Adrenal gland (tissue), 19 donors: ENCODE measurements at places on chromosomes 2 and 18. TPM values are rescaled to one million over a fixed set of nuclear protein-coding genes. Genes with fewer than 3 reads are reported as not detected.

Gene ALPP
- total RNA-seq, result not detected

Gene RNF125
- total RNA-seq, result 3.3 TPM

- H3K27me3 ChIP-seq, result no peaks in the 10 kb centered on the region
- H3K4me1 ChIP-seq, result peaks cover 30% of the 10 kb centered on the region
- no peak for DNase-seq
- H3K36me3 ChIP-seq, result no peaks in the 10 kb centered on the region
- H3K27ac ChIP-seq, result no peak overlapping the region
Observed at GRCh38 chr2:219642069-219642454, 14.6 kb downstream of the SLC4A3 start.

GRCh38 chr18:13362607-13363006, 144.0 kb downstream of the LDLRAD4 start:
- no peak for DNase-seq
- no peak overlapping the region for H3K4me3 ChIP-seq
- no peaks in the 10 kb centered on the region for H3K27me3 ChIP-seq
- peaks cover 9% of the 10 kb centered on the region for H3K4me1 ChIP-seq
- no peaks in the 10 kb centered on the region for H3K36me3 ChIP-seq

- no peak overlapping the region for H3K4me3 ChIP-seq
- peak; percentile 57 for DNase-seq
- H3K27me3 ChIP-seq, result no peaks in the 10 kb centered on the region
- H3K36me3 ChIP-seq, result no peaks in the 10 kb centered on the region
- H3K4me1 ChIP-seq, result peaks cover 2% of the 10 kb centered on the region
Observed at GRCh38 chr2:108607706-108608301, 73.5 kb downstream of the LIMS1 start.

- H3K27ac ChIP-seq, result no peak overlapping the region
- H3K4me1 ChIP-seq, result no peaks in the 10 kb centered on the region
- no peaks in the 10 kb centered on the region for H3K27me3 ChIP-seq
- DNase-seq, result no peak
- no peaks in the 10 kb centered on the region for H3K36me3 ChIP-seq
- no peak overlapping the region for H3K4me3 ChIP-seq
Observed at GRCh38 chr18:44409071-44409470, 271.6 kb upstream of the SETBP1 start.

DNA sequence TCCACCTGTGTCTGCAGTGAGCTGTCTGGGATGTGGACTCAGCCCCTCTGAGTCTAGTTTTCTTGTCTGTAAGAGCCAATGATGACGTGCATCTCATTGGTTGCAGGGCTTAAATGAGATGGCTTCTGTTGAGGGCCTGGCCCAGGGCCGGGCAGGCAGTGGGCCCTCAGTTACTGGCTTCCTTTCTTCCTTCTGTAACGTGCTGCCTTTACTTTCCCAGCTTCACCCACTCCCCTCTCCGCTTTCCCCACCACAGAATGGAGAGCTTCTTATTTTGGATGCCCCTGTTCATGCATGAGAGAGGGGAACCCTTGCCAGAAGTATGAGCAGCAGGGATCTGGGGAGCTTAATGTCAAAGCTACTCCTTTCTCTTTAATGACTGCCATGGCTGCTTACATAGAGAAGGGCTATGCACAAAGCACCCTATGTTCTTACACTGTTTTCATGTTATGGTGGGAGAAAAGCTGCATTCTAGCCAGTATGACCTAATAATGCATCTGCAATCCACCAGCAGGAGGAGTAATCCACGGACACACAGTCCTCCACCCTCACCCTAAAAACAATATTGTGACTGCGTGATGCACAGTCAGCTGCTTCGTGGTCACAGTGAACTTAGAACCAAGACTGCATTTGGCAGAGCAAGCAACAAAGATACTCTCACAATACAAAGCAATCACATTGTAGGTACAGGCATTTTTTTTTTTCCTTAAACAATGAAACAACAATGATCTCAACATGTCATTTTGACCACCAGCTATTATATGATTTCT, 37.2 kb downstream of the CREG2 start:
- H3K4me1 ChIP-seq, result no peaks in the 10 kb centered on the region
- H3K4me3 ChIP-seq, result no peak overlapping the region

DNA sequence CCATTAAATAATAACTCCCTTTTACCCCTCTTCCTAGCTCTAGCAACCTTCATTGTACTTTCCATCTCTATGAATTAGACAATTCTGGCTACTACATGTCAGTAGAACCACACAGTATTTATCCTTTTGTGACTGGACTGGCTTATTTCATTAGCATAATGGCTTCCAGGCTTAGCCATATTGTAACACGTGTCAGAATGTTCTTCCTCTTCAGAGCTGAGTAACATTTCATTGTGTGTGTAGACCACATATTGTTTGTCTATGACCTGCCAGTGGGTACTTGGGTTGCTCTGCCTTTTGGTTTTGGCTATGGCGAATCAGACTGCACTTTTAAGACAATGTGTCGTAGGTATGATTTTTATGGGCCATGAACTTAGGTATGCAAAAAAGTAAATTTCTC, 20.9 kb downstream of the TSN start:
- H3K36me3 ChIP-seq, result no peaks in the 10 kb centered on the region
- DNase-seq, result no peak
- no peaks in the 10 kb centered on the region for H3K27me3 ChIP-seq
- H3K4me3 ChIP-seq, result no peak overlapping the region
- no peaks in the 10 kb centered on the region for H3K4me1 ChIP-seq
- H3K27ac ChIP-seq, result no peak overlapping the region

Gene DNER
- 247 TPM for total RNA-seq

DNA sequence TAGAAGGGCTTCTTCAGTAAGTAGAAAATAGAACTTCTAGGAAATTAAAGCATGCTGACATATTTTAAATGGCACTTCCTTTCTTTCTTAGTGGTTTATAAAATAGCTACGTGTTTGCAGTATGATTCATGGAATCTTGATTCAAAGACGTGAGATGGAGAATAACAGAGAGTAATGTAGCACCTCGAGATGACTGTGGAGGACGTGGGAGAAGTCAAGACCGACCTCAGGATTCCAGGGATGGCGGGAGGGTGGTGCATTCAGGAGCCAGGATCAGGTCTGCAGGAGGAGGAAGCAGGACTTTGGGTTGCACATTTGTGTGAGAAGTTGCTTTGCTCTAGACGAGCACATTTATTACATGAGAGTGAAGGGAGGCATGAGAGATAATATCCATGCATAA, 56.0 kb downstream of the DCDC2C start:
- H3K4me1 ChIP-seq, result no peaks in the 10 kb centered on the region
- no peak overlapping the region for H3K4me3 ChIP-seq
- no peaks in the 10 kb centered on the region for H3K27me3 ChIP-seq
- H3K27ac ChIP-seq, result no peak overlapping the region
- no peak for DNase-seq

GRCh38 chr18:70920840-70921374, 632.1 kb downstream of the SOCS6 start:
- no peaks in the 10 kb centered on the region for H3K27me3 ChIP-seq
- no peak overlapping the region for H3K4me3 ChIP-seq
- no peaks in the 10 kb centered on the region for H3K4me1 ChIP-seq
- no peaks in the 10 kb centered on the region for H3K36me3 ChIP-seq
- H3K27ac ChIP-seq, result no peak overlapping the region
- DNase-seq, result no peak

GRCh38 chr2:69847068-69847828, 17.8 kb downstream of the GMCL1 start:
- DNase-seq, result no peak
- no peaks in the 10 kb centered on the region for H3K36me3 ChIP-seq
- H3K4me3 ChIP-seq, result no peak overlapping the region
- H3K4me1 ChIP-seq, result no peaks in the 10 kb centered on the region

GRCh38 chr2:202432776-202433175, 56.6 kb downstream of the BMPR2 start:
- H3K4me3 ChIP-seq, result no peak overlapping the region
- H3K4me1 ChIP-seq, result peaks cover 18% of the 10 kb centered on the region
- no peaks in the 10 kb centered on the region for H3K36me3 ChIP-seq
- H3K27me3 ChIP-seq, result no peaks in the 10 kb centered on the region

- H3K4me3 ChIP-seq, result no peak overlapping the region
- no peaks in the 10 kb centered on the region for H3K4me1 ChIP-seq
- no peaks in the 10 kb centered on the region for H3K36me3 ChIP-seq
- H3K27me3 ChIP-seq, result no peaks in the 10 kb centered on the region
- no peak for DNase-seq
Observed at GRCh38 chr2:65420712-65421431, 11.5 kb downstream of the SPRED2 start.

GRCh38 chr2:240725266-240725665, 33.6 kb downstream of the AQP12A start:
- H3K4me1 ChIP-seq, result no peaks in the 10 kb centered on the region
- H3K27me3 ChIP-seq, result no peaks in the 10 kb centered on the region
- no peaks in the 10 kb centered on the region for H3K36me3 ChIP-seq
- no peak overlapping the region for H3K27ac ChIP-seq

Gene TGFA
- 2.3 TPM for total RNA-seq
